ENCODE measurements at places on chromosomes 4 and X.

GRCh38 chr4:174564529-174564928 lies 42.2 kb upstream of the HPGD start:
- DNase-seq, result no peak

- DNase-seq, result no peak
Observed at GRCh38 chrX:124415115-124415800, 68.9 kb downstream of the SH2D1A start.

DNA sequence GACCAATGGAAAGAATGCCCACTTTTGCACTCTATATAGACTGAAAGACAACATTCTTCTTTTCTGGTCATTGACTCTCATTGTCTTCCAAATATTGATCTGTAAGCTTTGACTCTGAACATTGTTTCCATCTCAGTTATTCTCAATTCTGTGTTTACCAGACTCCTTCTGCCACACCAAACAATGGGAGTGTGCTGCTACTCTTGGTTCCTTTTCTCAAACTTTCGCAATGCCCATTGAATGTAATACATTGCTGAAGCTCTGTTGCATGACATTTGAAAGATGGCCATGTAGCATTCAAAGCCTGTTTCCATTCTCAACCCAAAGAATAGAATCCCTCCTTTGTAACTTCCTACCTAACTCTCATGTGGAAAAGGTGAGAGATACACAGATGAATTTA lies 136.2 kb downstream of the BTC start:
- no peak for DNase-seq

GRCh38 chrX:108186811-108187210 lies 95.2 kb downstream of the ATG4A start:
- DNase-seq, result no peak

DNA sequence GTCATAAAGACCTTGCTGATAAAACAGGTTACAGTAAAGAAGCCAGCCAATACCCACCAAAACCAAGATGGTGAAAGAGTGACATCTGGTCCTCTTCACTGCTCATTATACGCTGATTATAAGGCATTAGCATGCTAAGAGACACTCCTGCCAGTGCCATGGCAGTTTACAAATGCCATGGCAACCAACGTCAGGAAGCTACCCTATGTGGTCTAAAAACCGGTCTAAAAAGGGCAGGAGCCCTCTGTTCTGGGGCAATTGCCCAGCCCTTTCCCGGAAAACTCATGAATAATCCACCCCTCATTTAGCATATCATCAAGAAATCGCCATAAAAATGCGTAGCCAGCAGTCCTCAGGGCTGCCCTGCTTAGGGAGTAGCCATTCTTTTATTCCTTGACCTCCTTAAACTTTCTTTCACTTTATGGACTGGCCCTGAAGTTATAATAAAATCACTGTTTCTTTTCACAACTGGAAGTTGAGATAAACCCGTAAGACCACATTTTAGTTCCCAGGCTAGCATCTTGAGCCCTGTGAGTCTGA lies 260.5 kb upstream of the FAT1 start:
- no peak for DNase-seq

DNA sequence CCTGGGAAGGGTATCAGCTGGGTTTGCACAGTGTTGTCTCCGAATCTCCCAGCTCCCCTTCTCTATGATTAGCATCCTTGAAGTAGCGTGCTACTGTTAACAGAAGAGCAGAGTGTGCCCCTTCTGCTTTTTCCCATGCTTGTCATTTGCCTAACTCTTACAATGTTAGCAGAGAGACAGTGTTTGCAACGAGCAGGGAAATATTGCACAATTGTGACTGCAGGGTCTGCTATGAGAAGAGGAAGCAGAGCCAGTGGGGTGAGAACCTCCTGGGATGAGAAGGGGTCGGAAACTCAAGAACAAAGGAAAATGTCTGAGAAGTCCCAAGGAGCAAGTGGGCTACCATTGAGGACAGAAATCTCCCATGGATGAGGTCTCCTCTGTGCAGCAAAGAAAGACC lies 7.8 kb upstream of the CHRNA9 start:
- no peak for DNase-seq

Measured in activated T-cell treated with anti-CD3 and anti-CD28 coated beads, Interleukin-2, amount 50 U/mL, for 4 hours (primary cell).